SK-N-MC (cell line): ENCODE measurements at places on chromosomes 3 and 15.

GRCh38 chr3:127197300-127198189, 4.6 kb downstream of the PRR23E start:
- no peak for DNase-seq

GRCh38 chr3:13537909-13538296, 11.0 kb upstream of the FBLN2 start:
- DNase-seq = no peak

- peak; percentile 30 for DNase-seq
Measured at GRCh38 chr15:81410318-81410753, 36.3 kb upstream of the TMC3 start.

DNA sequence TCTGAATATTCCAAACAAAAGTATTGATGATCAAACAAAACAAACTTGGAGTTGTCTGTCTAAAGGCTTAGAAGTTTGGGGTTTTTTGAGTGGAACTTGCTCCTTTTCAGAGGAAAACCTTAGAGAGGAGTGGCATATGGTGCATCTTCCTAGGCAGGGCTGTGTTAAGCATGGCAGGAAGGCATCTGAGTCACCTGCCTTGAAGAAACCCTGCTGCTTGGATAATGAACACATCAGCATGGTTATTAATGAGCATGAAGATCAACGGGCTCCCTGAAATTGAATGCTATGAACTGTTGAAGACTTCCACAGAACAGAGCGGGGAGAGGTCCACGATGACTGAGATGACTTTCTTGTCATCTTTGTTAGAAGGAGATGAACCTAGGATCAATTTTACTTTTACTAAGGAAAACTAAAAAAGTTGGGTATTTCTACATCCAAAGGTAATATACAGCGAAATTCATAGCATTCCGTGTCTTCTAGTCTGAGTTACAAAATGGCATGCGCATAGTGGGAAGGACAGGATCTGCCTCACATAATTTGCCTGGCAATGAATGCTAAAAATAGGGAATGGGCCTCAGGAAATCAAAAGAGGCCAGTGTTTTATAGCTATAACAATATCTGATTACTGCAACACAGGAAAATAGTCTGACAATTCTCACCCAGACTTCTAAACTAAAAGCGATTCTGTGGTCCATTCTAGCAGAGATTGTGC, 11.6 kb upstream of the TMED3 start:
- DNase-seq = no peak

- no peak for DNase-seq
Measured at GRCh38 chr3:15215996-15216395, 9.9 kb downstream of the CAPN7 start.

DNA sequence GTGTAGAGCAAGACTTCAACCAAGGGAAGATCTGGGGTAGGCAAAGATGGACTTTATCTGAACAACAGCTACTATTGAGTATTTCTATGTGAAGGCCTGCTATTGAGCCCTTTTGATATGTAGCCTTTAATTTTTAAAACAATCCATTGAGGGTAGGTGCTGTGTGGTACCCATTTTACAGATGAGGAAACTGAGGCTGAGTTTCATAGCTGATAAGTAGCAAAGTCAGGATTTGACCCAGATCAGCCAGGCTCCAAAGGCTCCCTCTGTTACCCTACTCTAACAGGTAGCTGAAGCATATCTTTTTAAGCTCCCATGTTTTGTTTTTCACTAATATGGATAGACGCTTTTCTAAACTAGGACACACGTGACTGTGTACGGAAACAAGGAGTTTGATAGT, 2.4 kb upstream of the FGD5 start:
- DNase-seq = no peak

DNA sequence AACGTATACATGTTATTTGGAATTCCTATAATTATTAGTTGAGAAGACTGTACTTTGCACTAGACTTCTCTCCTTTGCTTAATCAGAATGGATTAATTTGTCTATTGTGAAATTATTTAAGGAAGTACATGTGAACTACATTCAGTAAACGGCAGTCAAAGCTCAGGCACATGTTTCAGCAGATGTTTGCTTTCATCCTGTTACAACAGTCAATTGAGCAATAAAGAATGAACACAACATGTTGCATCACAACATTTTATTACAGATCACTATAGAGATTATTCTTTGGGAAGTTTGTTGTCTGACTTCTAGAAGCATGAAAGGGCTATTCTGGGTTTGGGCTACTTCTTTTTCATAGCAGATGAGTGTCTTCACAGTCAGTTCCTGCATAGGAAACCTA, 39.2 kb downstream of the RAB27A start:
- no peak for DNase-seq

GRCh38 chr3:44098656-44099415, 142.8 kb upstream of the TOPAZ1 start:
- no peak for DNase-seq

DNA sequence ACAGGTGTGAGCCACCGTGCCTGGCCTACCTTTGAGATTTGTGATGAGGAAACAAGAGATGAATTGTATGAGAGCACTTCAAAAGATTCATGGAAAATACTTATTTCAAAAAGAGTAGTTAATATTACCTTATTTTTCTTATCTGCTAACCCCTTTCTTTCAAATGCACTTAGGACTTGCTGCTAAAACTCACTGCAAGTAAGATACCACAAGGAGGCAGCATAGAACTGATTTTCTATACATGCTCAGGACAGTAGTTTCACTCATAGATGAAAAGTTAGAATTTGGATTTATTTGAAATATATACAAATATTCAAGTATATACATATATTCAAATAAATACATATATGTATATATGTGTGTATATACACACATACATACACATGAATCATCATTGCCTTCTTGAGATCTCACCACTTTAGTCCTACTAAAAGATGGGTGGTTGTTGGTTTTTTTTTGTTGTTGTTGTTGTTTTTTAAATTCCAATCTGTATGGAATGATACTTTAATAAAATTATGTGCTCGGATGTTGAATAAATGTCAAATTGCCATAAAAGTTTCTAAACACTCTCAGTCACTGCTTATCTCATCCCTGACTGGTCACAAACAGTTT, 2.4 kb downstream of the CCNDBP1 start:
- DNase-seq = peak; percentile 10

DNA sequence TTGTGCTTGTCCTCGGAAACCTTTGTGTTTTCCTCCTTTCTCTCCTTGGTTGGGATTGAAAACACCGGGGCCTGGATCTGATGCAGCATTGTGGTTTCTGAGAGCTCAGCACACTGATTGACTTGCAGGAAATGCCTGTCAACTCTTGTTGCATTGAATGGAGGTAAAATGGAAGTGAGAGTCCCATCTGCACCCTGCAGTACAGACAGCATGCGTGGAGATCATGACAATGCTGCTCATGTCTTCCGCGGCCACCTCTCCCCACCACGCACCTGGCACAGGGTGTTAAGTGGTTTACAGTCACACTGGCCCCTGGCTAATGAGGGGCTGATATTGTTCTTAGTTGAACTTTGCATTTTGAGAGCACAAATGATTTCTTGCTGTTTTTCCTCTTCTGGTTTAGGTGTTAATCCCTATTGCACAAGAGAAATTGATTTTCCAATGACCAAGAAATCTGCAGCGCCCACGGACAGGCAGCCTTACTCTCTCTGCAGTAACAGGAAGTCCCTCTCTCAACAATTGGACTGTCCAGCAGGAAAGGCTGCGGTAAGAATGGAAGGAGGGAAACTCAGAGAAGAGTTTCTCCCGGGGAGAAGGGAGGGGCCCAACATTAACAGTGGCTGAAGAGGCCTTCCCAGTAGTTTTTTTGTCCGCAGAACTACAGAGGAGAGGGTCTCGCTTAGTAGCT, 58.5 kb downstream of the STARD5 start:
- no peak for DNase-seq

- DNase-seq = no peak
Measured at GRCh38 chr3:101665357-101665756, 11.6 kb downstream of the ZBTB11 start.

- peak; percentile 53 for DNase-seq
Measured at GRCh38 chr3:184085389-184085852, 11.4 kb upstream of the HTR3E start.

GRCh38 chr3:86828751-86829150, 162.2 kb downstream of the VGLL3 start:
- DNase-seq = no peak

DNA sequence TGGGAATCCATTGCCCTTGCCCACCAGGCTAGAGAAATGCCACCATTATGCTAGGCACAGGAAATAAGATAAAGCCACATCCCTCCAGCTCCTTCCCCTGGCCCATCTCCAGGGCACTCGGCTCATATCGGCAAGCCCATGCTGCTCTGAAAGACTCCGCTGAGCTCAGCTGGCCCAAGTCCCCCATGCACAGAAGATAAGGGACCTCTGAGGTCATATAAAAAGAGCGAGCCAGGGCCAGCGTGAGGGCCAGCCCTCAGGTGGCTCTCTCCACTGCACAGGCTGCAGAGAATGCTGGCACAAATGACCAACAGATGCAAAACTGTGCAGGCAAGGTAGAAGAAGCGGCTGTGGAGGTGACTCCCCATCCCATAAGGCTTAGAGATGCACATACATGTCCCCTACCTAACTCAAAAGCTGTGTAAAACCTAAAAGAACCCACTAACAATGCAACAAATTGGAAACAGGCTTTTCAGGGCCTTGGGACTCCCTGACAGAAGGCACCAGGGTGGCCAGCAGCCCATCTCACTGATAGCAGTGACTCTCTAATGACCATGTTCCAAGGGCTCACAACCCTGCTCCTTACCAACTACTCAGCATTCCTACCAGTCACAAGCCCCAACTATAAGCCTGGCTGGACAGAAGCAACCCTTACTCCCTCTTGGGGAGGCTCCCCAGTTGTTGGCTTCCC, 3.0 kb downstream of the RAB6B start:
- DNase-seq = no peak

- DNase-seq = no peak
Measured at GRCh38 chr15:65816441-65816840, 24.3 kb upstream of the DENND4A start.

GRCh38 chr3:101532783-101533602, 20.0 kb upstream of the SENP7 start:
- DNase-seq = no peak

GRCh38 chr15:50884540-50884939, 23.9 kb upstream of the AP4E1 start:
- no peak for DNase-seq

GRCh38 chr3:186587183-186587582, 16.7 kb downstream of the DNAJB11 start:
- no peak for DNase-seq

DNA sequence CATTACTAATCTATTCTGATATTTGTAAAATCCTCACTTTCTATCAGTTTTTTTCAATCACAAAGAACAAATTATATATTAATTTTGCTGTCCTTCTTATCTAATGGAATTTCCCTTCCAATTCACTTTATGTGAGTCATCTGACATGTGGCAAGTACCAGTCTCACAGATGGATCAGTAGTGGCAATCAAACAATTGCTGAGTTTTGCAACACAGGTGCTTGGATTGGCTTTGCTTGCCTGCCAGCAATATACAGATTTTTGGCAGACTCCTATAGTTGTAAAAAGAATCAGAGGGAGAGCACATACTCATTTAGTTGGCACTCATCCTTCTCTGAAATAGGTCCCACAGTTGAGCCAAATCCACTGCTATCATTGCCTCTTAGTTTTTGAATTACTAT, 83.7 kb downstream of the BCHE start:
- DNase-seq = no peak

DNA sequence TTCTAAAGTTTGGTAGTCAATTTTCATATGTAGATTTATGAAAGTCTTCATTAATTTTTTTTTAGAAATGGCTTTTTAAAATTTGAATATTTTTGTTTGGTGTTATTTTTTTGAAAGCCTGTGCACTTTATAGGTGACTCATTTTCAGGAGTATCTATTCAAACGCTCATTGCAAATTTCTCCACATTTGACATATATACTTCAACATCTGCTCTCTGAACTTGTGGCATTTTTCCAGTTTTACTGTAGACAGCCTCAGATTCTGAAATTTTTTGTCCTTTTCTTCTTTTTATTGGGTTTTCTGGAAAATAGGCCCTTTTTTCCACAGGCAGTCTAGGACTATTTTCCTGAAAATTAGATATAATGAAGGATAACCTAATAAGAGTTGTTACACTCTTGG, 396.6 kb downstream of the RBMS3 start:
- DNase-seq = no peak
